ENCODE measurements at places on chromosomes 1 and 21.

GRCh38 chr1:2493218-2493617 lies 17.1 kb downstream of the PLCH2 start:
- no peak for DNase-seq

DNA sequence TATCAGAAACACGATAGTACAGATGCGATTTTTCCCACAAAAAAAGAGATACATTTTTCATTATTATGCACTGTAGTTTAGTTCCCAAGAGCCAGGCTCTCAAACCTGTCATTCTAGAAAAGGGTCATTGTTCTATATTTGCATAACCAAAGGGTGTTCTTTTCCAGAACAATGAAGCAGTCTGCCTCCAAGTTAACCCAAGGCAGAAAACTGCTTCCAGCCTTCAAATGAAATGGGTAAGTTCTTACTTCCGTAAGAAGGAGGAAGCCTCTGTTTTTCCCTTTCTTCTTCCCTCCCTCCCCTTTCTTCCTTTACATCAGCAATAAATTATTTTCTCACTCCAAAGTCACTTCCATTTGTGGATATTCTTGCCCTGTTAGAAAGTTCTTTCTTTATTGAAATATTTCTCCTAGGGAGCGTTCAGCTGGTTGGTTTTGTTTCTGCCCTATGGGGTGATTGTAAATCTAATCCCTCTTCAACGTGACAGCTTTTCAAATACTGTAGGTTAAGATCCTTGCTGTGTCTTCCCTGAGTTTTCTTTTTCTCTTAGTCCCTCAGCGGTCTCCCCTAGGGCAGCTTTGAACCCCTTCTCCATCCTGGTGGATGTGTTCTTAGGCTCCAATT lies 77.3 kb upstream of the PTGFRN start:
- DNase-seq, result no peak

GRCh38 chr1:226335661-226336060 lies 26.7 kb upstream of the LIN9 start:
- no peak for DNase-seq

GRCh38 chr1:32023351-32023750 lies 9.7 kb downstream of the KHDRBS1 start:
- no peak for DNase-seq

DNA sequence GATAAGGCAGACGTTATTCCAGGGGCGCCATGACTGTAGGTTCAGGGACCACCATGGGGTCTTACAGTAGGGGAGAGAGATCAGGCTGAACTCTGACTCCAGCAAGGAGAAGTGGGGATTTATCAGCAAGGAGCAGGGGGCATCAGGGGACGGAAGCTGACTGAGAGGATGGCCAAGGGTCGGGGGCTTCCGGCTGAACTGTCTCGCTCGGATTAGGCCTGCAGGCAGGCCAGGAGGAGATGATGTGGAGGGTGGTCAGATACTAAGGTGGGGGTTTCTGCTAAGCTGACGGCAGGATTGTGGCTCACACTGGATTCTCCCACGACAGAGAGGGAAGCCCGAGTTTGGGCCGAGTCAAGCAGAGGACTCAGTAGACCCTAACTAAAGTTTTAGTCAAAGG lies 186.9 kb upstream of the VAMP3 start:
- no peak for DNase-seq

- no peak for DNase-seq
Measured at GRCh38 chr1:84995484-84996334, 1.2 kb downstream of the MCOLN2 start.

GRCh38 chr1:8712413-8713231 lies 104.8 kb downstream of the RERE start:
- DNase-seq, result no peak

- no peak for DNase-seq
Measured at GRCh38 chr1:143698016-143698415, 273.8 kb downstream of the FAM72C start.

- DNase-seq, result no peak
Measured at GRCh38 chr1:208433086-208433485, 188.9 kb upstream of the PLXNA2 start.

DNA sequence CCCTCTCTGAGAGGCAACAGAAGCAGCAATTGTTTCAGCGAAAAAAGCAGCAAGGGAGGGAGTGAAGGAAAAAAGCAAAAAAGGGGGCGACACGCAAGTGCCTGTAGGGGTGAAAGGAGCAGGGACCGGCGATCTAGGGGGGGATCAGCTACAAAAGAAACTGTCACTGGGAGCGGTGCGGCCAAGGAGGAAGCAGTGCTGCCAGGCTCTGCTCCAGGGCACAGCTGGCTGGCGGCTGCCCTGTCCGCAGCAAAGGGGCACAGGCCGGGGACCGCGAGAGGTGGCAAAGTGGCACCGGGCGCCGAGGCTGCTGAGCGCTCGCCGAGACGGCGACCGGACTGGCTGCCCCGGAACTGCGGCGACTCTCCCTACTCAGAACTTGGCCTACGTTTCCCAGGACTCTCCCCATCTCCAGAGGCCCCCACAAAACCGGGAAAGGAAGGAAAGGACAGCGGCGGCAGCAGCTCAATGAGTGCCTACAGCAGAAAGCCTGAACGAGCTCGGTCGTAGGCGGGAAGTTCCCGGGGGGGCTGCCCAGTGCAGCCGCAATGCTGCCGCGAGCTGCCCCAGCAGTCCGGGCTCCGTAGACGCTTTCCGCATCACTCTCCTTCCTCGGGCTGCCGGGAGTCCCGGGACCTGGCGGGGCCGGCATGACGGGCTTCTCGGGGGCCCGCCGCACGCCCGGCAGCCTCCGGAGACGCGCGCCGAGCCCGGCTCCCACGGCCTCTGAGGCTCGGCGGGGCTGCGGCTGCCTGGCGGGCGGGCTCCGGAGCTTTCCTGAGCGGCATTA lies 1.0 kb upstream of the CDKN2C start:
- DNase-seq, result no peak

DNA sequence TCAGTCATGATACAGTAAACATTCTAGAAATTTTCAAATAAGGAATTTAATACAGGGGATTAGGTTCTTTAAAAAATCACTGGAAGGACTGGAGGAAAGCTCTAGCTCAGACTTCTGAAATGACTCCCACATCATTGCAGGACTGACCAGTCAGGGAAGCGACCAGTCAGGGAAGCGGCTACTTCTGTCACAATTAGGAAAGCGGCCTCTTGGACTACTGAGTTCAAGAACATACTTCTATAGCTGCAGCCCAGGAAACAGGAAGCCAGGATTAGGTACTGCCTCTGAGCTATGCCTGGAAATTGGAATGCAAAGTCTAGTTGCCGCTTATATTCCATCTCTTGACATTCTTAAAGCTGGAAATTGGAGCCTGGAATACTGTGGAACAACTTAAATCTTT lies 45.5 kb downstream of the USP25 start:
- no peak for DNase-seq

DNA sequence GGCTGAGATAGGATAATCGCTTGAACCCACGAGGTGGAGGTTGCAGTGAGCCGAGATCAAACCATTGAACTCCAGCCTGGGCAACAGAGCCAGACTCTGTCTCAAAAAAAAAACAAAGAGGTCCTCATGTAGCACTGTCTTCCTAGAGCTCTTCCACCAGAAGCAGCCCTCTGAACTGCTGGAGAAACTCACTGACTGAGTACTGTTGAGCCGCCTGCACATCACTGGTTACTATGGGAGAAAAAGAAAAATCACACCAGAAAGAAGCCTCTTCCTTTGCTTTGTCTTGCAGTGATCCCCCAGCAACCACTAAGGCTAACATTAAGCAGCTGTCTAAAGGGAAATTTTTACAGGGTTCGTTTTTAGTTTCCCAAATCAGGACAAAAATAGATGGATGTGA lies 112.9 kb upstream of the LYPLAL1 start:
- no peak for DNase-seq

- no peak for DNase-seq
Measured at GRCh38 chr1:17260738-17261137, 11.8 kb downstream of the PADI3 start.

DNA sequence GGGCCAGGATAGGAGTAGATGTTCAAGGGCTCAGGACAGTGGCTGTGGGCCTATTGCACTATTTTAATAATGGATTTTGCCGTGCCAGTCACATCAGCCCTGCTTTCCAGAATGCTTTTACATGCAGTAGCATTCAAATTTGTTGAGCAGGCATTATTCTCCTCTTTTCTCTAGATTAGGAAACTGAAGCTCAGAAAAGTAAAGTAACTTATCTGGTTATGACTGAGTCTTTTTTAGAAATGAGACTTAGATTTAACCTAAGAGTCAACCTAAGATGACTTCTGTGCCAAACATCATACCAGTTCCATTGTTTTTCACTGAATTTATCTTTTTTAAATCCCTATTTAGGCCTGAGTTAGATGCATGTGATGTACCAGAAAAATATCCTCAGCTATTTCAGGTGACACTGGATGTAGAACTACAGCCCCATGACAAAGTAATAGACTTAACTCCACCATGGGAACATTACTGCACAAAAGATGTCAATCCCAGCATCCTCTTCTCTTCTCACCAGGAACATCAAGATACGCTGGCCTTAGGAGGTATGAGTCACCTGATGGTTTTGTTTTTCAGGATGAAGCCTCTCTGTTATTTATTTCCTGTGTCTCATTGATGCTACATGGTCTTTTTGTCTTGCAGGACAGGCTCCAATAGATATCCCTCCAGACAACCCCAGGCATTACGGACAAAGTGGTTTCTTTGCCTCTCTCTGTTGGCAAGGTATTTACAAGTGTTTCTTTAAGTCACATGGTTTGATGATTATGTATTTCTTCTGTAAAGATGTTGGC lies 31.4 kb upstream of the LEPR start:
- no peak for DNase-seq

DNA sequence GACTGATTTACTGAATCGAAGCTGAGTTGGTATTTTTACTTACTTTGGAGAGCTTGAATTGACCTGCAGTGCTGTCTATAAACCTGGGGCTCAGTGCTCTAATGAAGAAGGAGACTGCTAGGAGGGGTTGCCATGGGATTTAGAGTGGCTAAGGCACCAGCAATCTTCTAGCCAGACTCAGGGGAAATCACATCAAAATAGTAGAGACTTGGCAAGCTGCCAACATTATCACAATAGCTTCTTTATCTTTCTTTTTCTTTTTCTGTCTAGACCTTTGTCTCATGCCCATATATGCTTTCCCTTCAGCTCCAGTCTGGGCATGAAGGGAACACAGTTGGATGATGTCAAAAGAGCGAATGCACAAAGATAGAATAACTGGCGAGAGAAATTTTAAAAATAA lies 301.1 kb upstream of the DPYD start:
- DNase-seq, result no peak

DNA sequence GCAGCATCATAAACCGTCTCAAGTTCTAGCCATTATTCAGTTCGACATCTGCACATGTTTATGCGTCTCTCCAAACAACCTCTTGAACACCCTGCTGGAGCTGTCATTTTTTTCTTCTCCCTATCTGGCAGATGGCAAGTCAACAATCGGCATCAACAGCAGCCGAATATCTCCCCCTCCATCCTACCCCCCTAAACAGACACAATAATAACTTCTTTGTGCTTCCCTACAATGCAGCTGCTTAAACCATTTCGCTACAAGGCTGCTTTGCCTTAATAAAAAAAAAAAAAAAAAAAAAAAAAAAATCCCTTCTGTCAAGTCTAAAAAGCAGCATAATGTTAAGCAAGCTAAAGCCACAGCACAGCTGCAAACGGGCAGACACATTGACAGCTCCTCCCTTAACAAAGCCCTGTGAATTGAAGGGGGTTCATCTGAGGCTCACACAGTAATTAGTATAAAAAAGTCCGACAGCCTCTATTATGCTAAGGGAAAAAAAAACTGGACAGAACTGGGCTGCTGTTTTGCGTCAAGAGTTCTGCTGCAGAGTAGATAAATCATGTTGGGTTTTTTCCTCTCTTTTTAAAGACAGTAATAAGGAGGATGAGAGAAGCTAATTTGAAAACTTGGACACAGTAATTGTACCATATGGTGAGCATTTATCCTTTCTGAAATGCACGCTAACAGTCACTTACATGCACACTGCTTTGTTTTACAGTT lies 136.4 kb downstream of the AKT3 start:
- no peak for DNase-seq

DNA sequence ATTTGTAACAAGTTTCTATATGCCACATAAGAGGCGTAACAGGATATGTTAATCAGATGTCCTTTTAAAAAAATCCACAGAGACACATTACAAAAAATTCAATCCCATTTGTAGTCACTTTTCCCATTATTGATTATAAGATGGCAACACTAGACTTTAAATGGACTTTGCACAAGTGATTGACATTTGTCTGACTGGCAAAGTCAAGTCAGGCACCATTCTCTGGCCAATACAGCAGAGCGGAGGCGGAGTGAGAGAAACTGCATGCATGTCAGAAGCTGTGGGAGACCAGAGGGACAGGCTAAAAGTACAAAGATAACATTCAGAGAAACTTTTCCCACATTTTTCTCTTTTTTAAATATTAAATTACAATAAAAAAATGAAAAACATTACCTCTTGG lies 28.1 kb upstream of the RGS5 start:
- no peak for DNase-seq

- no peak for DNase-seq
Measured at GRCh38 chr21:45736690-45737484, 93.4 kb downstream of the PCBP3 start.

DNA sequence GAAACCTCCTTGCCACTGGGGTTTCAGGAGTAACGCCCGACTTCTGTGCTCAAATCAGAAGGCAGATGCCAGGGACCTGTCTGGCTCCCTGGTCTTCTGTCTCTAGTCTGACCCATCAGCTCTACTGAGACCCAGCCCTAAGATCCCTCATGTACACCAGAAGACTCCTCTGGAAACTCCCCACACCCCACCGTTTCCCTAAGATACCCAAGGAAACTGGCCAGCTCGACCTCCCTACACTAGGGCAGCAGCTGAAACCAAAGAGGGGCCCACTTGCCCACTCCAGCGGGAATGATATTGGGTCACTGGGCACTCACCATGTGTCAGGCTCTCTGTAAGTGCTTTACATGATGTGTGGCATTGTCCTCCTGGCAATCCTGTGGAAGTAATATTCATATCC lies 469 bp upstream of the S100A16 start:
- DNase-seq, result no peak

DNA sequence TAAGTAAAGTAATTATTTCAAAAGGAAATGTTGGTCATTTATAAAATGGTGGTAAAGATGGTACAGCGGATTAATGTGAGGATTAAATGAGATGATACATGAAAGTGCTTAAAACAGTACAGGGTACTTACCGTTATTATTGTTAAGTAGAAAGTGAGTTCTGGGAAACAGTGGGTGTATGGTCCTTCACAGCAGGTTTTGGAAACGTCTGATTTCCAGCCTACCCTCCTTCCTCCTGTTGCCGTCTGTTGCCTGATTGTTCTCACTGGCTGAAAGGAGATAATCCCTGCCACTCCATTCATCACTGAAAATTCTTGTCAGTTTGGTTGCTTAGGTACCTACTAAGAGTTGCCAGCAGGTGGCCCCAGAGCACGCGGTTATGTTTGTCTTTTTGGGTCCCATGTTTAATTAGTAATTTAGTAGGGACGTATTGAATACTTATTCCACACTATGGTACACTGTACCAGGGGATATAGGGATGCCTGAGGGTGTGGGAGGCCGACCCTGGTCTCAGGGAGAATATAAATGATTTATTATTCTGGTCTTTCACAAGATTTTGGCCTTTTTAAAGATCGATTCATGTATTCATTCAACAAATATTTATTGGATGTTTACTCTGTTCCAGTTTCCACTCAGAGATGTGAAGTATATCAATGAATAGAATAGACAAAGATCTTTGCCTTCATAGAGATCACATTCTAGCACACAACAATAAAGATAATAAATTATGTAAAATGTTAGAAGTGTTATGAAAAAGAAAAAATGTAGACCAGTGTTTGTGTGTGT lies 30.8 kb upstream of the RPTN start:
- DNase-seq, result no peak
